ENCODE measurements at places on chromosomes 6 and 20.

DNA sequence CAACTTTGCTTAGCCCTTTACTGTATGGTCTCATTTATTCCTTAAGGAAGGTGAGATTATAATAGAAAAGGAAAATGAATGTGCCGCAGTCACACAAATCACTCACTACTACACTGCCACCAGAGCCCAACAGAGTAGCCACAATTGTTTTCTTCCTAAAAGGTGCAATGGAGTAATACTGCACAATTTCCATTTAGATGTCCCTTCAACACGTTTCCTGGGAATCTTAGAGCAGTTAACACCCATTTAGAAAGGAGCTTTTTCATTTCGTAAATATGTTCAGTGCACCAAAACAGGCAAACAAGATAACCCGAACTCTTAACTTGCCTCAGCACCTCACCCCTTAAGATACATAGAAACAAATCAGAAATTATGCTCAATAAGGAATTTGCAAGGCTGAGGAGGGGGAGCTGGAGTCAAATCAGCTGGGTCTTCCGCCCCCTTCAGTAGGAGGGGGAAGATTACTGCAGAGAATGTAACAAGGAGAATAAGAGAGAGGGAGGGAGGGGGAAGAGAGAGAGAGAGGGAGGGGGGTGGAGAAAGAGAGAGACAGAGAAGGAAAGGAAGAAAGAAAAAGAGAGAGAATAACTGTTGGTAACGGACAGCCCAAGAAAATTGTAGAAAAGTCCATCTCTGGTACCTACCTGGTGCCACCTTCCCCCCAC is 155.5 kb downstream of the BCAS1 start:
- no peak for DNase-seq

- DNase-seq: no peak
These were observed 136.7 kb downstream of the HIVEP1 start for GRCh38 chr6:12148841-12149240.

GRCh38 chr6:133746417-133746770 is 142.5 kb upstream of the TCF21 start:
- no peak for DNase-seq

GRCh38 chr20:37901240-37901639 is 1.7 kb upstream of the VSTM2L start:
- no peak for DNase-seq

DNA sequence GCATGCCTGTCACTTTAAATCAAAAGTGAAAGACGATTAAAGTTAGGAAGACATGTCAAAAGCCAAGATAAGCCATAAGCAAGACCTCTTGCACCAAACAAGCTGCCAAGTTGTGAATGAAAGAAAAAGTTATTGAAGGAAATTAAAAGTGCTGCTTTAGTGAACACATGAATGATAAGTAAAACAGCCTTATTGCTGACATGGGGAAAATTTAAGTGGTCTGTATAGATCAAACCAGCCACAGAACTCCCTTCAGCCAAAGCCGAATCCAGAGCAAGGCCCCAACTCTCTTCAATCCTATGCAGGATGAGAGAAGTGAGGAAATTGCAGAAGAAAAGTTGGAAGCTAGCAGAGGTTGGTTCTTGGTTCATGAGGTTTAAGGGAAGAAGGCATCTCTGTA is 9.3 kb upstream of the RIPK1 start:
- no peak for DNase-seq

DNA sequence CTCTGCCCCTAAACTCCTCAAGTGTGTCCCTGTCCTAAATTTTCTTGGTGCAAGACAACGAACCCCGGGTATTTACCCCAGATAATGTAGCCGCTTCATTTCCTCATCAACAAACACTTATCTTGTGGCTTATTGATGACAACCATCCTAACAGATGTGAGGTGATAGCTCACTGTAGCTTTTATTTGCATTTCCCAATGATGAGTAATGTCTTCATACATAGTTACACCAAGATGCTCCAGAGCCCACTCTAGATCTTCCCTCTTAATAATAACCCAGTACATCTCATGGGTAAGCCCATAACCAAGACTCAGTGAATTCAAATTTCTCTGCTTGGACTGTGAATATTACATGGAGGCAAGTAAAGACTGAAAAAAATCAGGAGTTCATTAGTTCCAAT is 48.2 kb upstream of the BEND6 start:
- no peak for DNase-seq

DNA sequence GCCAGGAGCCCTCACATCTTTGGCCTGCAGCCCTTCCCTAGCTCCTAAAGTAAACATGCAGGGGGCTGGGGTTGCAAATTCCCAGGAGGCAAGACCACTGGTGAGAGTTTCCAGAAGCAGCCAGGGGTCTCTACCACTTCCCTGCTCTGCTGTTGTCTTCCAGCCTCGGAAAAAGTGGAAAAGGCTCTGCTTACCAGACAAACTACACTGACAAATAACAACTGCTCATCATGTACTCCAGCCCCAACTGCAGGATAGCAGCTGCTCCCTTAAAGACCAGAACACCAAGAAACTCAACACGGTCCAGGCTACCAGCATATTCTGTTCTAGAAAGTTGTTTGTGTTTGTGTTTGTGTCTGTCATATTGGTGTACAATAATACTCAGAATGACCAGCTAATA is 187.5 kb upstream of the MARCKS start:
- no peak for DNase-seq

GRCh38 chr6:136745300-136745699 is 47.0 kb downstream of the MAP3K5 start:
- DNase-seq: no peak

DNA sequence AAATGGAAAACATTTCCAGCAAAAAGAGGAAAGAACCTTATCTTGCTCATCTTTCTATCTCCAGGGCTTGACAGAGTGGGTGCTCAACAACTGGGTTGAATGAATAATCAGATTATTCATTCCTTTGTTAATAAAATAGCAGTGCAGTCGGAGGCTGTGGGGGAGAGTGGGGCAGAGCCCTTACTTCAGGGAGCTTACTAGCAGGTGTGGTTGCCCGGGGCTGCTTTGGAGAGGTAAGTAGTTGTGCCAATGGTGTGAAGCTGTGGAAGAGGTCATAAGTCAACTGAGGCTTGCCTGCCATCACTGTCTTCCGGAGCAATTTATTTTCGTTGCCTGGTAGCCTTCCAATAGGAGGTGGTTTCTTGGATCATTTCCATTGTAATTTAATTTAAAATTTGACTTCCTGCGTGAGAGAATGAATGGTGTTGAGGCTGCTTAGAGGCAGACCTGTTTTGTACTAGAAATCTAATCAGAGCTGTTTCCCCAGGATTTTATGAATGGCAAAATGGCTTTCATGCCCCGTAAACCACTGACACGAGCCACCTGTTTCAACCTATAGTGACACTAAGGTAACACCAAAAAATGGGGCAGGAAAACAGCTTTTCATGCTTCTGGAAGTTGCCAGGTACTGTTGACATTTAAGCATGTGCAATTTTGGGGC is 51.4 kb downstream of the ZDHHC14 start:
- DNase-seq: no peak

GRCh38 chr6:11789744-11790143 is 11.1 kb upstream of the ADTRP start:
- no peak for DNase-seq

DNA sequence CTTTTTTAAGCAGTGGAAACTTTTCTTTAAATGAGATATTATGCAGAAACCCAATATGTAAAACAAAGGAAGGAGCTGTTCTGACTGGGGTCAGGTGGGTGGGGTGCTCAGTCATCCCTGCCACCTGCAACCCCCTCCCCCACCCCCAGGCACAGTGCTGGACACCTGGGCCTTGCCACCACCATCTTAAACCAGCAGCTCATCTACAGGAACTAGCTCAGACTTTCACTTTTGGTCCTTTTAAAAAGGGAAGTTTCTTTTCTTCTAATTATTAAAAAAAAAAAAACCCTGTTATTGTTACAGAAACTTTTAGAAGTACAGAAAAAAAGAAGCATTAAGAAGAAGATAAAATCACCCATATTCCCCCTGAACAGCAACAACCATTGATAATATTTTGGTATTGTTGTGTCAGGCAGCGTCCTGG is 37.1 kb downstream of the PPP1R16B start:
- DNase-seq: no peak

- DNase-seq: no peak
These were observed 57.1 kb downstream of the HLA-A start for GRCh38 chr6:29999416-29999815.

DNA sequence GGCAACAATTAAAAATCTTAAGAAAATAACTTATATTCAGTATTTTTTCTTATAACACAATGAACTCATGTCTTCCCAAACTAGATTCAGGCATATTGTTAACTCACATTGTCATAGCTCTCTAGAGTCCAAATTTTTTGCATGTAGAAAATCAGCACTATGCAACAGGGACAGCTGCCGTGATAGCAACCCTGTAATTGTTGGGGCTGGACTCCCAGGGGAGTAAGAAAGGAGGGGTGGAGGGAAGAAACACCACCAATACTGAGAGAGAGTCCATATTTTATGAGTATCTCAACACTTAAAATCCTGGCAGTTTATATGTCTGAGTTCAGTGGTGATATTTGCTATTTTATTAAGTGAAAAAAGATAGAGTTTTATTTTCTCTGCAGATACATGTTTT is 89.6 kb upstream of the HS3ST5 start:
- no peak for DNase-seq

DNA sequence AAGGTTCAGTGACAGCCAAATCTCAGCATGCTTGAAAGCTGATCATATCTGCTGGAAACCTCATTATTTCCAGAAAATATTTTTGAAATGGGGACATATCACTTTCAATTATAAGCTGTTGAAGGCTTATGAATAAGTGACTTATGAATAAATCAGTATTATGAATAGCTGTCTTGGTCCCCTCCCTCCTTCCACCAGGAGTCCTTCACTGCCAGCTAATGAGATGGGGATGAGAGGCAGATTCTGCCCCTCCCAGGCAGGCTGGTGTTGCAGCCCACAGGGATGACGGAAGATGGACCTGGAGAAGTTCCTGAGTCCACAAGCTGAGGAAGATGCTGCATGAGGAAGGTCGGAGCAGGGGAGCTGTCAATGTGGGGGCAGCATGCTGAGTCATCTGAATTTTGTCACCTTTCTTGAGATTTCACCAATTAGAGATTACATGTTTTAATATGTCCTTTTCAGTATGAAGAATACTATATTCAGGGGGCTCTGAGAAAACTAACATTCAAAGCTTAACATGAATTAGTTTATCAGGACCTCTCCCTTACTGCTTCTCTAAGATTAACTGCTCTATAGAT is 112.2 kb downstream of the DTNBP1 start:
- no peak for DNase-seq

GRCh38 chr6:130624046-130624445 is 203.2 kb upstream of the SMLR1 start:
- no peak for DNase-seq

DNA sequence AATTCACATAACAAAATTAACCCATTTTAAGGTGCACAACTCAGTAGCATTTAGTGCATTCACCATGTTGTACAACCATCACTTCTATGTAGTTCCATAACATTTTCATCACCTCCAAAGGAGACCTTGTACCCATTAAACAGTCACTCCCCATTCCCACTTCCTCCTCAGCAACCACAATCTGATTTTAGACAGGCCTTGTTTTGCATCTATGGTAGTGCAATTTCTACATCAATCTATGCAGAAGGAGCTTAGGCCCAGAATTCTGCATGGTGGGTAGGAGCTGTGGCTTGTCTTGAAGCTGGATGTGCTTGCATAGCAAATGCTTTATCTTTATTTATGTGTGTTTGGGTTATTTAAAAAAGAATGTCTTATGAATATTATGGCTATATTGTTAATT is 13.5 kb upstream of the HLA-DQA1 start:
- DNase-seq: no peak

DNA sequence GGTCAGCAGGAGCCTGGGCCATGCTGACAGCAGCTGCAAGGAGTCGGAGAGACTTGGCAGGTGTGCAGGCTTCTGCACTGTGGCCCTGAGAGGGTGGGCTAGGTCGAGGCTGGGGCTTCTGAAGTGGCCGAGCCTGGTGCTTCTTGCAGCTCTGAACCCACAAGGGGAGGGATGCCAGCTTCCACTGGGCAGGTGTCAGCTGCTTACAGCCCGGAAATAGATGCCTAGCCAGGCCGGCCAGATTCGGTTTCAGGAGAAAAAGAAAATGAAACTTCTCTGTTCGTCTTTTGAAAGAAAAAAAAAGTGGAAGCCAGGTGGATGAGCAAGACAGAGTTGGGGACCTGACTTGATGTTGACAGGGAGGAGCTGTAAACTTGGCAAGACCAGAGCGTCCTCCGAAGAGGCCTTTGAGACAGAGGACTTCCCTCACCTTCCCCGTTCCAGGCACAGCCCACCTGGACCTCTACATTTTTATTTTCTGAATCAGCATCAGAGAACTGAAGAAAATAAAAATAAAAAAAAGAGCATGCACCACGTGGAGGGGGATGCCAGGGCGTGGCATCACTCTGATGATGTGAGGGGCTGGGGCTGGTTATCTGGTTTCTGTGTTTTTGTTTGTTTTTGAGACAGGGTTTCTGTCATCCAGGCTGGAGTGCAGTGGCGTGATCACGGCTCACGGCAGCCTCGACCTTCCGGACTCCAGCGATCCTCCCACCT is at the start of gene ZBP1:
ZBP1 (minus strand) TSS at position 153 of the 717 bp plus-strand sequence; CDS start at position 22, 131 bp downstream.
- DNase-seq: no peak

- DNase-seq: no peak
These were observed 522.9 kb downstream of the CDH26 start for GRCh38 chr20:60480950-60481742.

DNA sequence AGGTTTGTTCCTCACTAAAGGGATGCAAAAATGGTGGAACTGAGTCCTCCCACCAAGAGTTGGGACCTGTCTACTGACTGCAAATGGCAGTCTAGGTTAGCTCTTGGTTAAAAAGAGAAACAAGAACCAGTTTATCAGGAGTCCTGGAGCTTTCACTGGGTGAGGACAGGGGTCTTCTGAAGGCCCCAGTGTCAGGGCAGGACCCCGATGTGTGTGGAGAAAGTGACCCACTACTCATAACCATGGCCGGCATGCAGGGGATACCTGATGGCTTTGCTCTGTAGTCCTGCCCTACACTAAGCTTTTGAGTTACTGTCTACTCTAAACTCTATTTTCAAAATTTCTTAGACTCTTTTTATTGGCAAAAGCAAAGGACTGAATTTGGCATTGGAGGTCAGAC is 220.5 kb downstream of the ANKRD60 start:
- no peak for DNase-seq

DNA sequence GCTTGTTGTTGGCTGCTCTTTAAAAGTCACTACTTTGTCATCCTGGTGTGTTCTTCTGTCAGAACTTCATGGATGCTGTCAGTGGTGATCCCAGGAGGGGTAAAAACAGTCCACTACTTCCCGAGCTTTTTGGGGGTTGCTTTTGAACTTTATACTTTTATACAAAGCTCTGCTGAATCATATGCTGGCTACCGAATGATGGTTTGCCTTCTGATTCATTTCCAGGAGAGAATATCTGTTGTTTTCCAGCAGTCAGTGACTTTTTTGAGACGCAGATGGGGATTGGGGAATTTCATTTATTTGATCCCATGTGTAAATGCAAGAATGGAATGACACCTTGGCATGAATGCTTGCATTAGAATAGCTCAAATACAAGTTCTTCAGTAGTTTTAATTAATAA is 32.7 kb upstream of the COL10A1 start:
- DNase-seq: no peak

- DNase-seq: no peak
These were observed 224 bp downstream of the MPC1 start for GRCh38 chr6:166382500-166382932.
